ENCODE measurements at places on chromosomes 2 and 18. TPM values are rescaled to one million over a fixed set of nuclear protein-coding genes. Genes with fewer than 3 reads are reported as not detected.

TMEM247 gene
- not detected for total RNA-seq

WNT6 gene
- total RNA-seq = not detected

PAX8 gene
- total RNA-seq = 1.4 TPM

CXXC1 gene
- total RNA-seq = 68.6 TPM

BARD1 gene
- 30.7 TPM for total RNA-seq

NYAP2 gene
- total RNA-seq = not detected

ANKRD30B gene
- not detected for total RNA-seq

FTCDNL1 gene
- total RNA-seq = 4.3 TPM

IL1B gene
- 0.18 TPM for total RNA-seq
